ENCODE measurements at places on chromosomes 4 and X.

- no peak for DNase-seq
Measured at GRCh38 chr4:117768610-117769009, 265.7 kb upstream of the NDST3 start.

DNA sequence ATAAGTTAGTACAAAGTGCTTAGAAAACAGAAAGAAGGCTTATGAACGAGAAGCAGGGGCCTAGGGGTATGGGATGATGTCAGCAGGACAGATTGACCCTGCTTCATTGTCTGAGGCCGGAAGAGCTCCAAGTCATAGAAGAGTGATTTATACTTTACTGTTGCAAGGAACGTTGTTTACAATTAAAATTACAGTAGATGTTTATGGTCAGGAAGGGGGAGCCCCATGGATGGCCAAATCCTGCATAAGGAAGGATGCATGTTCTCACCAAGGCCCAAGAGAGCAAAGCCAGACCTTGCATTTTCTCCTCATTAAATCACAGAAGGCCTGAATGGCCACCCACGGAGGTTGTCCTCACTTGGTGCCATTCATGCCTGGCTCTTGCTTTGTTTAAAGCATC lies 115.3 kb downstream of the LDB2 start:
- peak; percentile 84 for DNase-seq

DNA sequence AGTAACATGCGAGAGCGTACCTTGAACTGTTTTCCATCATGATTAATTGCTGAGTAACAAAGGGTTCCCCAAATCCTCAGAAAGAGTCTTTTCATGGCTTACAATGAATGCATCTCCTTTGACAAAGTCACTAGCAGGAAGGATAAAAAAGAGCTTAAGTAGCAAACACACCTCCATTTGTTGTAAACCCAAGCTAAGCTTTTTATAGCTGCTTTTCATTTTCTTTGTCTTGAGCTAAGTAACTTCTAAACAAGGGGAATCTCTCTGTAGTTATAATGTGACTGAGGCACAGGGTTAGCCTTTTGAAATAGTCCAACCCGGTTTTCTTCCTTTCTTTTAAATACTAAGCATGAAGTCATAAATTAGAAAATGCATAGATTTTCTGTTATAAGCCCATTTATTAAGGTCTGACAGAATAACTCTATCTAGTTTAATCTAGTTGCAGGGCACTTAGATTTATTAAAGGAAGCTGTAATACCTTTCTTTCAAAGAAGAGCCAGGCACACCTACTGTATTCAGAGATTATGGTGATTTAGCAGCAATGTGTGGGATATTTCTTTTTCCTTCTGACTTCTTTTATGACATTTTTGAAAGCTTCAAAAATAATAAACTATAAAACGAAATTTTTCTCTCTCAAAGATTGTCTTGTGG lies 226.9 kb upstream of the SMIM31 start:
- DNase-seq = no peak

DNA sequence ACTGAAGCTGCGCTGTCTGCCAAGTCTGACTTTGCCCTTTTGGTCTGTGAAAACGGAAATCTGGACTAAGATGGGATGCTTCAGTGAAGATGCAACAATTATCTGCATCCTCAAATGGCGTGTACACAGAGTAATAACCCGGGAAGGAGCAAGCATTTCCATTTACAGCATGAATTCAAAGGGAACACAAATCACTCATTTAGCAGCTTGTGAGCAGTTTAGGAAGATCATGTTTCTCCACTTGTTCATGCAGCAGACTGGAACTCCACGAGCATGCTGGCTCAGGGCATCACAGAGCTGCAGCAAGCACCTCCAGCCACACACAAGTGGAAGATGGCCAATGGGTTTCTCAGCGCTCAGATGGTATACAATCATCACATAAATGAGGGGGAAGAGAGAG lies 175.5 kb downstream of the NLGN4X start:
- DNase-seq = no peak

DNA sequence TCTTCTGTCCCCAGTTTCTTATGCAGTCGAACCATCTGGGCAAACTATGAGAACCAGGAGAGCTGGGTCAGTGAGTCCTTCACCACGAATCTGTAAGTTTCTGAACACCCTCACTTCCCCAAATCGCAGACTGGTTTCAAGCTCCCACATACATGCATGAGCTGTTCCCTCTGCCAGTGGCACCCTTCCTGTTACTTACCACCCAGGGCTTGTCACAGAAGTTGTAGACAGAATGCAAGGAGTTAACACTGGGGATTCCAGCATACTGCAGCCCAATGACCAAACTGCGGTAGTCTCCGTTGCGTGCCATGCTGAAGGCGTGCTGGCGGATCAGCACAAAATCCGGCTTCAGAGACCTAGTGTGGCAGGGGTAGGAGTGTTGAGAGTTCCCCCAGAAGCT lies 14.6 kb downstream of the SYN1 start:
- DNase-seq = no peak

GRCh38 chr4:38946919-38947318 lies 79.3 kb downstream of the FAM114A1 start:
- DNase-seq = no peak

DNA sequence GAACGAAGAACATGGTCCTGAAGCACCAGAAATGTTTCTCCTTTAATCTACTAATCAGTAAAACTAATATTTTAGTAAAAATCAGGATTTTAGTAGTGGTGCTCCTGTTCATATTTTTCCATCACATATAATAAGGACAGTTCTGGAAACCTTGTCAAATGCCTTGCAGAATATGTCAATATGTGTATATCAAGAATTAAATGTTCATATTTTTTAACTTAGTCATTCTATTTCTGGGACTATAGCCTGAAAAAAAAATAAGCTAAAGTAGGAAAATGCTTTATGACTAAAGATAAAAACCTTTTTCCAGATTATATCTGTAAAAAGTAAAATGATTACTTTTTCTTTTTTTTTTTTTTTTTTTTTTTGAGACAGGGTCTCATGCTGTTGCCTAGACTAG lies 65.1 kb downstream of the MAB21L2 start:
- no peak for DNase-seq

- DNase-seq = peak; percentile 91
Measured at GRCh38 chr4:183348706-183349659, 26.8 kb upstream of the CLDN24 start.

Data from dermis blood vessel endothelial cell (primary cell).